ENCODE measurements at places on chromosomes 16 and 17.

- H3K36me3 ChIP-seq: no peaks in the 10 kb centered on the region
- no peak overlapping the region for H3K4me3 ChIP-seq
- H3K4me1 ChIP-seq: no peaks in the 10 kb centered on the region
- H3K27ac ChIP-seq: no peak overlapping the region
- no peaks in the 10 kb centered on the region for H3K27me3 ChIP-seq
Measured at GRCh38 chr16:66294507-66294906, 72.0 kb upstream of the CDH5 start.

DNA sequence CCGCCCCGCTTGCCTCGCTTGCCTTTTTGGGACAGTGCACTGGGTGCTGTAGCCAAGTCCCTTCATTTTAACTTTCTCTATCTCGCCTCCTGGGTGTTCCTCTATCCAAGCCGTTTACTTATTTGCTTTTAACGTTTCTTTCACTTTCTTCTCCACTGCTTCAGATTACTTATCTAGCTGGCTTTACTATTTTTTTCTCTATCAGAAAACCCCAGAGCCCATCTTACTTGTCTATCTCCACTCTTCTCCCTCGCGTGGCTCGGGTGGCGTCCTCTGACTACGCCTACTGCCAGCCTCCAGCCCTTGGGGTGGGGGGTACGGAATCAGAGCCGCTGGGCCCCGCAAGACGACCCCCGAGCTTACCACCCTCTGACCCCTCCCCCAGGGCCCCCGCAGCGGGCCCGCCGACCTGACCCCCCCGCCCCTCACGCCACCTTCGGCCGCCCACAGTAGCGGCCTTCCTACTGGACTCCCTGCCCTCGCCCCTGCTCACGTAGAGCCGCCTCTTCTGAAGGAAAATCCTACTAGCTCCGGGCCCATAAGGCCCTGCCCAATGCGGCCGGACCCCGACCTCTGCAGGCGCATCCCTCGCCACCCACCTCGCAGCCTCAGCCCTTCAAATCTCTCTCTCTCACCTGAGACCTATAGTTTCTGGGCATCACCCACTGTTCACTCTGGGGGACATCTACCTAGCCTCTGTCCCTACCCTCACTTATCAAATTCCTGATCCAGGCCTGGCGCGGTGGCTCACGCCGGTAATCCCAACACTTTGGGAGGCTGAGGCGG is 1.0 kb upstream of the SLC12A4 start:
- H3K4me3 ChIP-seq: peak overlapping the region; percentile 93
- H3K27me3 ChIP-seq: no peaks in the 10 kb centered on the region
- no peaks in the 10 kb centered on the region for H3K36me3 ChIP-seq
- H3K4me1 ChIP-seq: peaks cover 29% of the 10 kb centered on the region
- no peak for DNase-seq

GRCh38 chr16:81715358-81716196 is 63.5 kb upstream of the PLCG2 start:
- H3K4me1 ChIP-seq: peaks cover 9% of the 10 kb centered on the region
- H3K27me3 ChIP-seq: no peaks in the 10 kb centered on the region

GRCh38 chr16:50888486-50889261 is 146.8 kb downstream of the CYLD start:
- H3K36me3 ChIP-seq: no peaks in the 10 kb centered on the region
- H3K4me1 ChIP-seq: no peaks in the 10 kb centered on the region
- H3K27ac ChIP-seq: no peak overlapping the region
- no peak overlapping the region for H3K4me3 ChIP-seq

- H3K27ac ChIP-seq: no peak overlapping the region
- H3K27me3 ChIP-seq: no peaks in the 10 kb centered on the region
- H3K4me3 ChIP-seq: no peak overlapping the region
- no peak for DNase-seq
- H3K36me3 ChIP-seq: no peaks in the 10 kb centered on the region
Measured at GRCh38 chr17:39643271-39643670, 6.3 kb downstream of the STARD3 start.

DNA sequence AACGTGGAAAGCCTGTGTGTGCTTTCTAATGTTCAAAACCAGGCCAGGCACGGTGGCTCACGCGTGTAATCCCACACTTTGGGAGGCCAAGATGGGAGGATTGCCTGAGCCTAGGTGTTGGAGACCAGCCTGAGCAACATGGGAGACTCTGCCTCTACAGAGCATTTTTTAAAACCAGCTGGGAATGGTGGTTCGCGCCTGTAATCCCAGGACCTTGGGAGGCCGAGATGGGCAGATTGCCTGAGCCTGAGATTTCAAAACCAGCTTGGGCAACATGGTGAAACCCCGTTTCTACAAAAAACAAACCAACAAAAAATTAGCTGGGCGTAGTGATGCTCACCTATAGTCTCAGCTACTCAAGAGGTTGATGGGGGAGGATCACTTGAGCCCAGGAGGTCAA is 26.4 kb downstream of the RNF213 start:
- no peaks in the 10 kb centered on the region for H3K27me3 ChIP-seq
- H3K27ac ChIP-seq: no peak overlapping the region
- 0 out of 2 replicates have a peak, but pooled peaks cover 5% of the 10 kb centered on the region for H3K4me1 ChIP-seq
- no peaks in the 10 kb centered on the region for H3K36me3 ChIP-seq
- H3K4me3 ChIP-seq: no peak overlapping the region

GRCh38 chr17:30495586-30495985 is 18.4 kb downstream of the GOSR1 start:
- no peak overlapping the region for H3K4me3 ChIP-seq
- H3K36me3 ChIP-seq: peaks cover 2% of the 10 kb centered on the region
- DNase-seq: no peak
- no peaks in the 10 kb centered on the region for H3K27me3 ChIP-seq
- H3K4me1 ChIP-seq: no peaks in the 10 kb centered on the region

GRCh38 chr16:3328643-3329042 is 23.3 kb downstream of the ZNF75A start:
- H3K27me3 ChIP-seq: no peaks in the 10 kb centered on the region
- no peak overlapping the region for H3K27ac ChIP-seq
- DNase-seq: no peak
- H3K4me1 ChIP-seq: no peaks in the 10 kb centered on the region
- no peaks in the 10 kb centered on the region for H3K36me3 ChIP-seq
- no peak overlapping the region for H3K4me3 ChIP-seq

GRCh38 chr17:48761114-48761513 is 32.6 kb upstream of the HOXB13 start:
- H3K27ac ChIP-seq: no peak overlapping the region
- peaks cover 47% of the 10 kb centered on the region for H3K27me3 ChIP-seq
- no peaks in the 10 kb centered on the region for H3K36me3 ChIP-seq
- H3K4me1 ChIP-seq: no peaks in the 10 kb centered on the region
- H3K4me3 ChIP-seq: no peak overlapping the region

GRCh38 chr17:48261297-48261880 is 153.8 kb downstream of the SNX11 start:
- no peaks in the 10 kb centered on the region for H3K27me3 ChIP-seq
- no peak overlapping the region for H3K27ac ChIP-seq
- no peaks in the 10 kb centered on the region for H3K36me3 ChIP-seq
- peak; percentile 66 for DNase-seq

- no peaks in the 10 kb centered on the region for H3K4me1 ChIP-seq
- H3K27ac ChIP-seq: no peak overlapping the region
- H3K36me3 ChIP-seq: no peaks in the 10 kb centered on the region
- H3K4me3 ChIP-seq: no peak overlapping the region
- H3K27me3 ChIP-seq: no peaks in the 10 kb centered on the region
Measured at GRCh38 chr17:5694551-5694950, 110.2 kb upstream of the NLRP1 start.

GRCh38 chr16:15523092-15523541 is 88.7 kb downstream of the BMERB1 start:
- DNase-seq: peak; percentile 10
- no peak overlapping the region for H3K27ac ChIP-seq
- no peaks in the 10 kb centered on the region for H3K36me3 ChIP-seq
- H3K4me3 ChIP-seq: no peak overlapping the region
- H3K4me1 ChIP-seq: no peaks in the 10 kb centered on the region
- no peaks in the 10 kb centered on the region for H3K27me3 ChIP-seq

DNA sequence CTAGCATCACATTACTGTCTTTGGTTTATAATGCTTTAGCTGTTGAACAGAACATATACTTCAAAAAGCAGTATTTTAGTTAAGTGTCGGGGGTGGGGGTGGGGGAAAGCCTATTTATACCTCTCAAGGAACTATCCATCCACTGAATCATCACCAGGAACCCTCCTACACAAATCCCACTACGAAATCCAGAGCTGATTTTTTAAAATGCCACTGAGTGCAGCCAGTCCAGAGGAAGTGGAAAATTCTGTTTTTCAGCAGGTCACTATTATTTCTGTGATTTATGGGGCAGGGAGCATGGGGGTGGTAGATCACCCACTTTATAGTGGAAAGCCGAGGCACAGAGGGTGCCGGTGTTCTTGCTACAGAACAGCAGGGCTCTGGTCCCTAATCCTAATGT is 284.1 kb downstream of the SOX9 start:
- H3K27ac ChIP-seq: no peak overlapping the region
- no peak for DNase-seq
- no peaks in the 10 kb centered on the region for H3K27me3 ChIP-seq
- no peak overlapping the region for H3K4me3 ChIP-seq
- peaks cover 8% of the 10 kb centered on the region for H3K36me3 ChIP-seq
- H3K4me1 ChIP-seq: peaks cover 19% of the 10 kb centered on the region

- H3K4me3 ChIP-seq: no peak overlapping the region
- no peak overlapping the region for H3K27ac ChIP-seq
- no peaks in the 10 kb centered on the region for H3K27me3 ChIP-seq
- no peaks in the 10 kb centered on the region for H3K4me1 ChIP-seq
- H3K36me3 ChIP-seq: no peaks in the 10 kb centered on the region
Measured at GRCh38 chr17:12438813-12439586, 226.7 kb upstream of the MYOCD start.

DNA sequence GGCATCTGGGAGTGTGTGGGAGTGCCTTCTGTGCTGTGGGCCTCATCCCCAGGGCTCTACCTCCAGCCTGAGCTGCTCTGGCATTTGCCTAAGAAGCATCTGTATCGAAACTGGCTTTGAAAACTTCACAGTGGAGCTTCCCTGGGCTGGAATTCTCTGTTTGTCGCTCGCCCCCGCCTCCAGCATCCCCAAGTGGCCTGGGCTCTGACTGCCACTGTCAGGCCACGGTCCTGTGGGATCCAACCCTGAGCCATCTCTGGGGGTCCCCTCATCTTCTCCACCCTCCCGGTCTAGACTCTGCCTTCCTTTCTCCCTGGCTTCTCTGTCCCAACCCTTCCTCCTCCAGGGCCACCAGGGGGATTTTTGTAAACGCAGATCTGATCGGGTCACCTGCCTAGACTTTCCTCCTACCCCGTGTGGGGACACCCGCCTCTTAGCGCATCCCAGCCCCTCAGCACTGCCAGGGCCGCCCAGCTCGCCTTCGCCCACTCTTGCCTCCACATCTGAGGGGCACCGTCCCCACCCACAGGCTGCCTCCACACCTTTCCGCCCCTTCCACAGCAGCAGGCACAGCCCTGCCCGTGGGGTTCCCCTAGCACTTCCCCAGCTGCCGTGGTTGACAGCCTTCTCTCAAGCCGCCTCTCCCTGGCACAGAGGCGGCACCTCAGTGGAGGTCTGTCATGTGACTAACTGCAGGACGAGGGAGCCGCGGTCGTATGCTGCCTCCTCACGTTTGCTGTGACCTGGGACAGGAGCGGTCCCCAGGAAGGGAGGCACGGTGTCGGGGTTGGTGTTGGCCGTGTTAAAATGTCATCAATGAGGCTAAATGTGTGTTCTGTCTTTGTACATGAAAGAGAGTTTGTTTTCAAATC is 12.0 kb downstream of the TBC1D24 start:
- H3K36me3 ChIP-seq: no peaks in the 10 kb centered on the region
- H3K4me3 ChIP-seq: no peak overlapping the region
- H3K27ac ChIP-seq: no peak overlapping the region
- H3K27me3 ChIP-seq: no peaks in the 10 kb centered on the region

GRCh38 chr17:65261152-65261551 is 124.0 kb downstream of the RGS9 start:
- no peak overlapping the region for H3K27ac ChIP-seq
- no peaks in the 10 kb centered on the region for H3K36me3 ChIP-seq
- DNase-seq: no peak

DNA sequence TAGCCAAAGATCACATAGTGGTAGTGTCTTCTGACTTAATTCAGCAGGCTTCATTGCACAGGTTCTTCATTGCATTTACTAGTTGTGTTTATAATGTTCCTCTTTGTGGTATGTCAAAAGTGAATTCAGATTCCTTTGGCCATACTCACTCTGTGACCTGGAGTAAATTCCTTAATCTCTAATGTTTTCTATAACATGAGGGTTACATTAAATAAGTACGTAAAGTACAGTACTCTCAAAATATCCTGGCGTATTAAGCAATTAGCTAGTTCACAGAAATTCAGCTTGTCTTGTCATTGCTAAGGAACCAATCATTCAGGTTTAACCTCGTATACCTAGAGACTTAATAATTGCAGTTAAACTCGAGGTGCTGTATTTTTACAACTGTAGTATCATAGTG is 4.2 kb downstream of the RPS6KB1 start:
- H3K4me1 ChIP-seq: peaks cover 8% of the 10 kb centered on the region
- no peak overlapping the region for H3K27ac ChIP-seq
- H3K4me3 ChIP-seq: no peak overlapping the region
- no peak for DNase-seq
- no peaks in the 10 kb centered on the region for H3K27me3 ChIP-seq
- no peaks in the 10 kb centered on the region for H3K36me3 ChIP-seq

- no peak overlapping the region for H3K27ac ChIP-seq
- H3K36me3 ChIP-seq: no peaks in the 10 kb centered on the region
- DNase-seq: no peak
Measured at GRCh38 chr17:16820979-16821543, 131.0 kb downstream of the CCDC144A start.

GRCh38 chr17:61447358-61447757 is 4.9 kb upstream of the TBX4 start:
- H3K27me3 ChIP-seq: no peaks in the 10 kb centered on the region
- H3K4me1 ChIP-seq: no peaks in the 10 kb centered on the region
- no peak overlapping the region for H3K4me3 ChIP-seq
- no peak overlapping the region for H3K27ac ChIP-seq
- no peak for DNase-seq

GRCh38 chr17:62017912-62018311 is 47.2 kb downstream of the MED13 start:
- DNase-seq: no peak
- no peak overlapping the region for H3K4me3 ChIP-seq
- H3K27ac ChIP-seq: no peak overlapping the region
- no peaks in the 10 kb centered on the region for H3K27me3 ChIP-seq

DNA sequence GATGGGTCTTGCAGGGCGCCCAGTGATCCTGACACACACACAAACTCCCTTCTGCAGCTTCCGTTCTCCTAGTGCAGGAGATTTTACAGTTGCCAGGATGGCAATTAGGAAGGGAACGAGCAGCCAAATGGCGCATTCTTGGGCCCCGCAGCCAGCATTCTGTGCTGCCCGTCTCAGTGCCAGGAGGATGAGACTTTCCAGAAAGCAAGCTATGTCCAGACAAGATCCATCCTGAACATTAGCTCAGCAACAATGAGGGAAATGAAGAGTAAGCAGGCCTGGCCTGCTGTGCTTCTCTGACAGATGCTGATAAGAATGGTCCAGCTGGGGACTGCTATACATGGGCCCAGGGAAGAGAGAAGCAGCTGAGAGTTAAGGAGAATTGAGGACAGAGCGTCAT is 16.5 kb downstream of the SPPL2C start:
- no peak for DNase-seq
- no peaks in the 10 kb centered on the region for H3K36me3 ChIP-seq
- peaks cover 5% of the 10 kb centered on the region for H3K27me3 ChIP-seq
- H3K27ac ChIP-seq: no peak overlapping the region

Data from MM.1S (cell line).